Activated CD4-positive, CD25-positive, alpha-beta regulatory T cell (primary cell): ENCODE measurements at places on chromosomes 11 and 22.

- DNase-seq = no peak
Observed at GRCh38 chr11:102632026-102632425, 6.9 kb upstream of the MMP20 start.

DNA sequence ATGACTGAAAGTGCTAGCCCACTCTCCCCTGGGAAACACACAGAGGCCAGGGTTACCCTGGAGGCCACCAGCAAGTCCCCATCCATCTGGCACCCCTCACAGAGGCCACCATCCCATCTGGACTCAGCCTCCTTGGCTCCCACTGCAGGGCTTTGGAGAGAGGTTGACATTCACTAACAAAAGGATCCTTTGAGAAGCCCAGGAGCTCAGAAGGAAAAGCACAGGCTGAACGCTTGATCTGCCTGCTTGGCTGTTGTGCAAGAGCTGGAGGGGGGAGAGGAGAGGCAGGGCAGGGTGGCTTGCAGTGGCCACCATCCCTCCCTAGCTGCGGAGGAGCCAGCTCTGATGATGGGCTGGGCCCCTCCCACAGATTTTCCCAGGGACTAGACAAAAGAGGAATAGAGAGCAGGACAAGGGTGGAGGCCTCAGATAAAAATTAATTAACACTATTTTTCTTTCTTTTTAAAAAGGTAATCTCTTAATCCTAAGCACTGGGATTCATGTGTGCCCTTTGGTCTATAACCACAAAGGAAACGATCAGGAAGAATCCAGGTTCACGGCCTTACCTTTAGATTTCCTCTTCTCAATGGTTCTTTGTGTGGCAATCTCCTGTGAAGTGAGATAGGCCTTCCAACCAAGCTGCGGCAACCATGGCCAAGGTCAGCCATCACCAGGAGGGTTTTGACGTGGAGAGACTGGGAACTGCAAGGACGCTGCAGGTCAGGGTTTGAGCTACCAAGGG lies 154.7 kb downstream of the BARX2 start:
- no peak for DNase-seq

DNA sequence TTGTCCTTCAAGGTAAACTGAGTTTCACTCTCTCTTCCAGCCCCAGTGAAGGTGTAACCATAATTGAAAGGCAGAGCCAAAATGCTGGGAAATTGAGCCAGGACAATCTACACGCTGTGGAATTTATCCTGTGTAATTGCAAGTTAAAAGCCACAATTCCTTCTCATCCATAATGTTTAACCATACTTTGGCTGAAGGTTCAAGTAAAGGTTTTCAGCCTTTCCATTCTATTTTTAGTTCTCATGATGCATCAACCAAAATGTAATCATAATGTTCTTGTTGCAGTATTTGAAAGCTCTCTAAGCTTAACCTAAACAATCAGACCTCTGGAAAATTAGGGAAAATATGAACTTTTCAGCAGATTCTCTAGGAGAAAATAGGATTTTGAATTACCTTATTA lies 14.0 kb upstream of the ARHGAP42 start:
- no peak for DNase-seq

GRCh38 chr11:122656631-122657101 lies 1.1 kb downstream of the UBASH3B start:
- DNase-seq = no peak

DNA sequence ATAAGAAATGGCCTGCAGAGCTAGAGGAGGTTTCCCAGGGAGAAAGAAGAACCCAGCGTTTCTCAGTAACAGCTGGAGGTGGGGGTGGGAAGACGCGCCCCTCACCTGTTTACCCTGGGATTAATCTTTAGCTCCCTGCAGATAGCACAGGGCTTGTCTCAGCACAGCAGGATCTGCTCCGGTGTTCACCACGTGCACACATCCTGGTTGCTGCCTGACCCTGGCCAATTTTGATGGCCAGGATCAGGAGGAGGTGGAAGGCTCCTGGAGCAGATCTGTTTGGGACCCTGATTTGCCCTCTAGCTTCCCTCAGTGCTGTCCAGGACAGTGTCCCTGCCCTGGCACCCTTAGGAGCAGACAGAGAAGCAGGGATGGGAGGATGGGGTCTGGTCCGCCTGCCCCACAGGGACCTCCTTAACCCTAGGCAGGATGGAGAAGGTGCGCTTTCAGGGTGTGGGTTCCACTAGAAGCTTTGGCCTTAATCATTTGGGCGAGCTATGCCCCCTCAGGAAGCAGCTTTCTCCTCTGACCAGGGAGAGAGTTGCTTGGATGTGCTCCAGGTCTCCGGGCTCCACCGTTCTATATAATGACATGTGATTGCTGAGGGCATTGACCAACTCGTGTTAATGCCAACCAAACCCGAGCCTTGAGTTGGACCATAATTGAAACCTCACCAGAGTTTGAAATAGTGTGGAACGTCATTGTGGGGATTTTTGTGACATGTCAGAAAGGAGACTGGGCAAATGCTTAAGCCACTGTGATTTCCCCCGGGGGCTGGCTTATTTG lies 19.3 kb downstream of the UPB1 start:
- DNase-seq = no peak

GRCh38 chr11:120098503-120099020 lies 39.4 kb downstream of the TRIM29 start:
- no peak for DNase-seq

DNA sequence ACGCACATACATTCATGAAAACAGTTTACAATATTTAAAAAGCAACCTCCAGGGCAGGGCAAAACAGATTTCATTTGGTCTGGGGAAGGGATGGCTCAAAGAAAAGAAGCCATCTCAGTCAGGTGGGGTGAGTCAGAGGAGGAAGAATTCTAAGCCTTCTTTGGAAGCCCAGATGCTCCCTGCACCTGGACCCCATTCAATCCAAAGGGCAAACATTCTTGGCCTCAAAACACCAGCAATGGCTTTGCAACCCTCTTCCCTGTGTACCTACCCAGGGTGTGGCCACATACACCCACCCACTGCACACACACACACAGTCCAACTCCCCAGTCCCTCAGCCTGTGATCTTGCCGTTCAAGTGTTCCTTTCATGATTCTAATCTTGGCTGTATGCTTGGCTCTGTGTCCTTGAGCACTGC lies 2.0 kb downstream of the KCNE3 start:
- DNase-seq = no peak

DNA sequence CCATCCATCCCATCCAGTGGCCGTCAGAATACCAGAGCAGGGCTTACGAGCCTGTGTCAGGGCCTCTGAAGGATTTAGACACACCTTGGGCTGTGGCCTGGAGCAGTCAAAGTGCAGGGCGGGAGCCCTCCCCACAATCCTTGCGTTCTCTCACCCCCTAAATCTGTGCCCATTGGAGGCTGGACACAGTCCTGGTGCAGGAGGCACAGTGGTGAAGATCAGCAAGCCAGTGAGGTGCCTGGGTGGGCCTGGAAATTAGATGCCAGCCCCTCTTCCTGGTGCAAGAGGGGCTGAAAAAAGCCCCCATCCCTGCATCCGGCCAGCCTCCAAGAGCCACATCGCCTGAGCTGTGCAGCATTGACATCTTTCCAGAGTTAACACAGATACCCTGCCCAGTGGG lies 1045.8 kb downstream of the TBC1D22A start:
- no peak for DNase-seq

GRCh38 chr22:50733521-50734342 lies 4.3 kb upstream of the ACR start:
- DNase-seq = no peak

GRCh38 chr22:22194931-22195264 lies 49.7 kb upstream of the VPREB1 start:
- DNase-seq = no peak

DNA sequence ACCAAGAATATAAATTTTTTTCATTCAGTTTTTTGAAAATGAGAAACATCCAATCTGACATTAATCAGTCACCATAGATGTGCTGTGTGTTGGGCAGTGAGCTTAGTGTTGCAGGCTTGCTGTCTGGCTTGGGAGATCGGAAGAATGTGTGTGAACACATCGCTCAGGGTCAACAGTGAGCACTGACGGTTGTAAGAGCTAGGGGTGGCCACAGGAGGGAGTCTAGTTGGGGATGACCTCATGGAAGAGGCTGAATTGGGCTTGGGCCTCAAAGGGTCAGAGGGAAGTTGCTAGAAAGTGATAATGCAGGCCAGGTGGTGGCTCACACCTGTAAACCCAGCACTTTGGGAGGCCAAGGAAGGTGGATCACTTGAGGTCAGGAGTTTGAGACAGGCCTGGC lies 375.4 kb downstream of the DDX10 start:
- DNase-seq = no peak
